ENCODE measurements at places on chromosomes 2 and 18.

DNA sequence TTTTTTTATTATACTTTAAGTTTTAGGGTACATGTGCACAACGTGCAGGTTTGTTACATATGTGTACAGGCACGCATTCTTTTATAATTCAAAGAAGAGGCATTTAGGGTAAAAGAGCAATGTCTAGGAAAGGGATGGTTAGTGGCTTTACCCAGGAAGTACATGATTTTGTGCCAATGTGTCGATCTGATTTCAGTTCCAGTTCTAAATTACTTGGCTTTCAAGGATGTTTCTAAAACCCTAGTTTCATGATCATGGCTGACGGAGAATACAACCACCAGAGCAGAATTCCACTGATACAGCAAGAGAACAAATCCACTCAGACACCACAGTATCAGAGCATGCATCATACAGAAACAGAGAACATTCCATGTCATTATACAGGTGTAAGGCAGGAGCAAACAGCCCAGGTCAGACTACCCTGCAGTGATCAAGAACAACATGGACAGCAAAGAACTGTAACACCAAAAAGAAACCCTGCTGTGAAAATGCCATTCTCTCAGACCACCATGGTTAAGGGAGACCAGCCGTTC, 116.7 kb upstream of the STK17B start:
- DNase-seq: no peak

- peak; percentile 26 for DNase-seq
These were observed 6.5 kb downstream of the SULT6B1 start for GRCh38 chr2:37181726-37182684.

GRCh38 chr18:56748698-56749268, 97.6 kb downstream of the WDR7 start:
- peak; percentile 39 for DNase-seq

- peak; percentile 62 for DNase-seq
These were observed 123.3 kb downstream of the CTIF start for GRCh38 chr18:48662011-48662661.

DNA sequence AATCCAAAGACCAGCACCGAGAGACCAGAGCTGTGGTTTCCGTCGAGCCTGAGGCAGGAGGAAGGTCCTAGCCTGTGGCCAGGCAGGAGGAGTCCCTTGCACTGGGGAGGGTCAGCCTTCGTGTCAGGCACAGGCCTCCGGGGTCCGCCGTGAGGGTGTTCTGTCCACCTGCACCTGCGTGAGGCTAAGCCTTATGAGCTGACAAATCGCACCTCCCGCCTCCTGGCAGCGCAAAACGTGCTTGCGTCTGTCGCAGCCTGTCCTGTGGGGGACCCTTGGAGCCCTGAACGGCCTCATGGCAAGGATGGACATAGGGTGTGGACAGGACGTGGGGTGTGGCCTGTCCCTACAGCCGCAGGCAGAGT, 73.3 kb downstream of the KCNG2 start:
- no peak for DNase-seq

DNA sequence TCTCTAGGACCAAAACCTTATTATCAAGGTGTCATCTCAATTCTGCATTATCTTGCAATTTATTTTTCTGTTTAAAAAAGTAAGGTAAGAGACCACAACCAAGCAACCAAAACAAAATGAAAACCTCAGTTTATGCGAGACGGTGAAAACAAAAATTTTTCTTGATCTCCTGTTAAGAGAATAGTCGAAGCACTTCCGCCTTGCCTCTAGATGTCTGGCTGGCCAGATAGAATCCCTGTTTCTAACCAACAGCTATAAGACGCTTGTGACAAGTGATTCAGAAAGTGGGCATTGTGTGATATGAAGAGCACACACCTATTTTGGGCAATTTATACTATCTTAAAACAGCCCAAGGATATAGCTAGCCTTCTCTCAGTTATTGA, 51.2 kb downstream of the MGAT5 start:
- no peak for DNase-seq

DNA sequence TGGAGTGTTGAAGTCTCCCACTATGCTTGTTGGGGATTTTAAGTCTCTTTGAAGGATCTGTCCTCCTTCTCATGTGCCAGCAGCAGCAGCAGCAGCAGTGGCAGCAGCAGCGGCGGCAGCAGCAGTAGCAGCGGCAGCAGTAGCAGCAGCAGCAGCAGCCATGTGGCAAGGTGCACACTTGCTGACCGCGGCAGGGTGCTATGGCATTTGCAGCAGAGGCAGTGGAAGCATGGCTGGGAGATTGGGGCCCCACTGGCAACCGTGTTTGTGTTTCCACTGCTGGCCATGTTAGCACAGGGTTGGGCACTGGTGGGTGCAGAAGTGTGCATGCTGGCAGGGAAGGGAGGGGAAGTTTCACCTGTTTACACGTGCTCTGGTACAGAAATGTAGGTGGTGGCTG, 280.1 kb downstream of the NUP35 start:
- no peak for DNase-seq

Data from HT-29 (cell line).